Thymus (tissue), 14 donors: ENCODE measurements at places on chromosomes 5 and 9. TPM values are rescaled to one million over a fixed set of nuclear protein-coding genes. Genes with fewer than 3 reads are reported as not detected.
A peak's percentile ranks its signal among the peaks of the same experiment; 100 is the strongest.

DNA sequence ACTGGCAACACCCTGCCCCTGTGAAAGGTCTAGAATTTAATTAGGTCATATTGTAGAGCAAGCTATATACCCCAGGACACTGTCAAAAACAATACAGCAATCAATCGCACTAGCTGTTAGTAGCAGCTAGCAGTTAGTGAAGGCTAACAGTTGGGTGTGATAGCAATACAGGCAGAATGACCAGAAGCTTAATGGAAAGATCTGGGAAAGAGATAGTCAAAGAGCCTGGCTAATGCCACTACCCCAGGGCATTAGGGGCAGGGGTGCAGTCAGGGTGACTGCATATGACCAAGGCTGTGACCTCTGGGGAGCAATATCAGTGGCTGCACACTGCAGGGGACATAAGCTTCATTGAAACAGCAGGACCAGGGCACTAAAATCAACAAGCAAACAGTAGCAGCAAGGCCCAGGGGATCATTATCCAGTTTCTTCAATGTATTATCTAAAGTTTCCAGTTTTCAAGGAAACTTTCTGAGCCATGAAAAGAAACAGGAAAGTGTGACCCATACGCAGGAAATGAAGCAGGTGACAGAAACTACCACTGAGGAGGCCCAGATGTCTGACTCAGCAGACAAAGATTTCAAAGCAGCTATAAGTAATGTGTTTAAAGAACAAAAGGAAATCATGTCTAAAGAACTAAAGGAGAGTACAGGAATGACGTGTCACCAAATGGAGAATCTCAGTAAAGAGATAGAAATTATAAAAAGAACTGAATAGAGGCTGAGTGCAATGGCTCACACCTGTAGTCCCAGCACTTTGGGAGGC lies 82.4 kb downstream of the ZNF354C start:
- H3K4me3 ChIP-seq, result no peak overlapping the region
- no peaks in the 10 kb centered on the region for H3K27me3 ChIP-seq
- no peak overlapping the region for H3K27ac ChIP-seq
- H3K36me3 ChIP-seq, result no peaks in the 10 kb centered on the region

DNA sequence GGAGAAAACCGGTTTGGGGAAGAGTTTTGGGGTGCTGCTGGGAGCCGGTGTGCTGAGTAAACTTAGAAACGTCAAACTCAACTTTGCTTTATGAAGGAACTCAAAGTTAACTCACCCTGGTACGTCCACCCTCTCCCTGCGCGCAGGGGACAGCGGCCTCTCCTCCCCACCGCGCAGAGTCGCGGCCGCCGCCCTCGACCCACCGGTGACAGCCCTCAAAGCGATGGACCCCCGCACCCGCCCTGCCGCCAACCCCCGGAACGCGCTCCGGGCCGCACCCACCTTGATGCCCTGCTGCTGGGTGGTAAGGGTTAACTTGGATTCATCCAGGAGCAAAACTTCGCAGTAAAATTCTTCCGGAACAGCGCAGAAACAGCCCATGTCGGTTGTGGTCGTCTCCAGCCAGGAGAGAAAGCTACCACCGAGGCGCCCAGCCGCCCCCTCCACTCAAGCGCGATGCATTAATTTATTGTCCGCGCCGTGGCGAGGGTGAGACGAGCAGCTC lies 366 bp downstream of the EPB41L4A start:
- peak overlapping the region; percentile 34 for H3K4me3 ChIP-seq
- no peak for DNase-seq
- no peaks in the 10 kb centered on the region for H3K36me3 ChIP-seq
- peaks cover 59% of the 10 kb centered on the region for H3K27me3 ChIP-seq
- H3K4me1 ChIP-seq, result no peaks in the 10 kb centered on the region
- H3K27ac ChIP-seq, result no peak overlapping the region

The ZNF618 gene
- 1.8 TPM for total RNA-seq

The SNCAIP gene
- 5.2 TPM for total RNA-seq

The PTGDS gene
- total RNA-seq, result 5.0 TPM

GRCh38 chr5:59079622-59080620 lies 497.0 kb downstream of the RAB3C start:
- no peak overlapping the region for H3K27ac ChIP-seq
- H3K36me3 ChIP-seq, result no peaks in the 10 kb centered on the region
- DNase-seq, result no peak
- H3K27me3 ChIP-seq, result no peaks in the 10 kb centered on the region

The PITX1 gene
- total RNA-seq, result 0.05 TPM
